ENCODE measurements at places on chromosomes 4 and X.

- no peak for DNase-seq
Measured at GRCh38 chr4:96305030-96305429, 465.1 kb downstream of the PDHA2 start.

- DNase-seq: no peak
Measured at GRCh38 chr4:165709973-165710526, 163.0 kb upstream of the TLL1 start.

DNA sequence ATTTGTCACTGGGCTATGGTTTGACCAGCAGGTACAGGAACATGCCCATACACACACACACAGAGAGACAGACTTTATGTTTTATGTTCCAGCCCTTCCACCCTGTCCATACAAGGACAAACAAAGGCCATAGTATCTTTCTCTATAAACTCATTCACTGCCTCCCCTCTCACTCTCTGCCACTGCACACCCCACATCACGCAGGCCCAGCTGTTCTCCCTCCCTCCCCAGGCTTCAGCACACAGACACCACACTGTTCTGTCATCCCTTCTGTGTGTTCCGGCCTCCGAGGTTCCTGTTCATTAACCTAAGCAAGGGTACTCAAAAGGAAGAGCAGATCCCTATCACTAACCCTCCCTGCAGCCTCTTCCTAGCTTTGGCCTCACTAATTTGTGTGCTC, 17.8 kb downstream of the LAS1L start:
- no peak for DNase-seq

GRCh38 chr4:35933901-35934300, 310.4 kb downstream of the ARAP2 start:
- DNase-seq: no peak
